ENCODE measurements at places on chromosomes 1 and 21.

DNA sequence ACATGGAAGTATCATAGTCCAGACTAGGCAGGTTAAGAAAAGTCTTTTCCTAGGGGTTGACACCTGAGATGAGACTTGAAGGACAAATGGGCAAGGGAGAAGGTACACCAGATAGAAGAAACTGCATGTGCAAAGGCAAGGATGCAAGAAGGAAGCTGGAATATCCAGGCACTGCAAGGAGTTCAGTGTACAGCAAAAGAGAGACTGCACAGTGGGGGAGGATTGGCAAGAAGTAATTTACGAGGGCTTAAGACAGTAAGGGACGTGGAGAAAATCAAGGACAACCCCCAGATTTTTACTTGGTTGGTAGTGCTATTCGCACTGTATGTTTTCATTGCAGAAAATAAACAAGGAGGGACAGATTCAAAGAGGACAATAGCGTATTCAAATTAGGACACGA is 58.5 kb downstream of the DNM3 start:
- DNase-seq, result no peak

GRCh38 chr1:152107984-152108881 is 7.0 kb downstream of the TCHH start:
- DNase-seq, result no peak

GRCh38 chr1:197632005-197632404 is 143.3 kb downstream of the DENND1B start:
- no peak for DNase-seq

- no peak for DNase-seq
Observed at GRCh38 chr1:19643602-19644394, at the start of gene NBL1. Gene NBL1 (plus strand): TSS chr1:19644311. CDS start chr1:19655031, 10,720 bp downstream.

- DNase-seq, result peak; percentile 46
Observed at GRCh38 chr1:205354259-205355074, 2.3 kb downstream of the KLHDC8A start.

- no peak for DNase-seq
Observed at GRCh38 chr1:19400875-19401534, 84.3 kb downstream of the CAPZB start.

- no peak for DNase-seq
Observed at GRCh38 chr1:153615406-153615805, 719 bp downstream of the S100A14 start.

DNA sequence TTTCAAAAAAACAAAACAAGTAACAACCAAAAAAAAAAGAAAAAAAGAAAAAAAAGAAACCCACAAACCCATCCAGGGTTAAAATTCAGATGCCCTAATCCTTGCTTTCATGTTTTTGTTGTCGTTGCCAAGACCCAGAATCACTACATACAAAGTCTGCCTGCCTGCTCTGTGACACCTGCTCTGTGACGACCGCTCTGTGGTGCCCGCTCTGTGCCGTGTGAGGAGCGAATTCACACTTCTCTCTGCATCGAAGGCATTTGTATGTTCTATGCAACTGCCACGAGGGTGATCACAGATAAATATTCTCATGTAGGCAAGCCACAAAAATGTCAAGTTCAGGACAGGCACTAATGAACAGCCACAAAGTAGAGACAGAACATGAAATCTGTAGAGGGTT is 178.6 kb downstream of the SLC45A1 start:
- no peak for DNase-seq

DNA sequence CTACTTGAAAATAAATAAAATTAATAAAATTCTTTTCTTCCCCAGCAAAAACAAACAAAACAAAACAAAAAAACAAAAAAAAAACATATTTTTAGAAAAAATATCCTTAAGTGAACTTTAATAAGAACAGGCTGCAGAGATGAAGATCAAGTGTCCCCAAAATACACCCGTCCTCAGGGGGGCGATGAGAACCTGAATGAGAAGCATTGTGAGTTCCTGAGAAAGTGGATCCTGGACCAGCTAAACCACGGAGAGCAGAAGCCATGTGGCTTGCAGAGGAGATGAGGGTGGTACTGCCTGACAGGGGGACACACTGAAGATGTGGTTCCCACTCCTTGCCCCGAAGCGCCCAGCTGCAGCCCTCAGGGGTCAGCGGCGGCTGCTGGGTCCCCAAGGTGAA is 89.3 kb downstream of the ITPKB start:
- DNase-seq, result no peak

DNA sequence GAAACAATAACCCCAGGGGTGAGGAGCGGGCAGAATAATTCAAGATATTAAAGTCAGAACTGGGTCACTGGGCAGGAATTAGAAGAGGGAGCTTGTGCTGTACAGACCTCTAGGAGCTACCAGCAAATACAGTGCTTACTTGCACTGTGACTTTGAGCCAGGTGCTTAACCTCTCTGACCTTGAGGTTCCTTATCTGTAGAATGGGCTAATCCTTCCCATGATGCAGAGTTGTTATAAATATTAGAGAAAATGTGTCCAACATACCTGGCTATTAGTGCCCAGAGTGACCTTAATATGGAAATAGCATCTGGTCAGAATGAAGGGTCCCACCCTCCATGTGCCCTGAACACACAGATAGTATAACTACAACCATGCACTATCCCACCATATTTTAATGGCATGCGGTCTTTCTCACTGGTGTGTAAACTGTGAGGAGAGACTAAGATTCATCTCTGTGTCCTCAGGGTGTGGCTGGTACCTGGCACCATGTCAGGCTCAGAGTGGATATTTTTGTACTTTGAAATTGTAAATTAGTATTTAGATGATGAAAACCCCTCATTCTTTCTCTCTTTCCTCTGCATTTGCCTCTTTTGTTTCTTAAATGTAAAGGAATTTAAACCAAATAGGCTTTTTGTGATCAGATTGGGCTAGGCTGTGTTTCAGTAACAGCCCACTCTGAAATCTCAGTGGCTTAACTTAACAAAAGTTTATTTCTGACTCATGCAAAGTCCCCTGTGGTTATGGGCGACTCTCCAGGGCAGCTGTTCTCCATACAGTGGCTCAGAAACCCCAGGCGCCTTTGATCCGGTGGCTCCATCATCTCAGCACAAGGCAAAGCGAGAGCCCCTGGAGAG is 60.0 kb upstream of the ROR1 start:
- DNase-seq, result no peak

- no peak for DNase-seq
Observed at GRCh38 chr1:243561588-243562319, 288.3 kb downstream of the AKT3 start.

DNA sequence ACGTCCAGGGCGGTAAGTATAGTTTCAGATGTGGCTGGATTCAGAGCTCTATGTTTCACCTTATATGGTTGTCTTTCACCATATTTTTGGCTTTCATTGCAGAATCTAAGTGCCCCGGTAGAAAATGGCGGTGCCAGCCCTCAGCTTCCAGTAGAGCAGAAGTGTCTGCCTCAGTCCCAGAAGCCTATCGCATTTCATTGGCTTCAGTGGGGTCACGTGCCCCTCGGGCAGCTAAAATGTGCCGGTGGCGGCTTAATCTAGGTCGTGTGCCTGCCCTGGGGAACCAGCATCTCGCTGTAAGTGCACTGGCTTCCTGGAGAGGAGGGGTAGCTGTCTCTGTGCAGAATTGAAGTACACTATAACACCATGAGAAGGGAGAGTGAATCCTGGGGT is 107.4 kb upstream of the MAGI3 start:
- no peak for DNase-seq

DNA sequence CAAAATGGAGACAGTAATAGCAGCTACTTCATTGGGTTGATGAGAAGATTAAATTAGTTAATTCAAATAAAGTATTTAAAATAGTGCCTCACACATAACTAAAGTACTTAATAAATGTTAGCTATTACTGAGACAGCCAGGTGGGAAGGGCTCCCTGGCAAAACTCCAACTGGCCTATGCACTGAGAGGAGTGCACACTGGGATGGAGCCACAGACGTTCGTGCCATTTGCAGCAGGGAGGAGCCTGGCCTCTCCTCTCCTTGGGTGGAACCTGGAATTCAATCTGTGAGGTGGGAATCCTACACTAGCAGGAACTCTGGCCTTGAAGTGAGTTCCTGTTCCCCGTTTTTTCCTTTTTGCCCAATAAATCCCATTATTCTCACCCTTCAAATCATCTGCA is 28.1 kb downstream of the SLC5A9 start:
- DNase-seq, result no peak

DNA sequence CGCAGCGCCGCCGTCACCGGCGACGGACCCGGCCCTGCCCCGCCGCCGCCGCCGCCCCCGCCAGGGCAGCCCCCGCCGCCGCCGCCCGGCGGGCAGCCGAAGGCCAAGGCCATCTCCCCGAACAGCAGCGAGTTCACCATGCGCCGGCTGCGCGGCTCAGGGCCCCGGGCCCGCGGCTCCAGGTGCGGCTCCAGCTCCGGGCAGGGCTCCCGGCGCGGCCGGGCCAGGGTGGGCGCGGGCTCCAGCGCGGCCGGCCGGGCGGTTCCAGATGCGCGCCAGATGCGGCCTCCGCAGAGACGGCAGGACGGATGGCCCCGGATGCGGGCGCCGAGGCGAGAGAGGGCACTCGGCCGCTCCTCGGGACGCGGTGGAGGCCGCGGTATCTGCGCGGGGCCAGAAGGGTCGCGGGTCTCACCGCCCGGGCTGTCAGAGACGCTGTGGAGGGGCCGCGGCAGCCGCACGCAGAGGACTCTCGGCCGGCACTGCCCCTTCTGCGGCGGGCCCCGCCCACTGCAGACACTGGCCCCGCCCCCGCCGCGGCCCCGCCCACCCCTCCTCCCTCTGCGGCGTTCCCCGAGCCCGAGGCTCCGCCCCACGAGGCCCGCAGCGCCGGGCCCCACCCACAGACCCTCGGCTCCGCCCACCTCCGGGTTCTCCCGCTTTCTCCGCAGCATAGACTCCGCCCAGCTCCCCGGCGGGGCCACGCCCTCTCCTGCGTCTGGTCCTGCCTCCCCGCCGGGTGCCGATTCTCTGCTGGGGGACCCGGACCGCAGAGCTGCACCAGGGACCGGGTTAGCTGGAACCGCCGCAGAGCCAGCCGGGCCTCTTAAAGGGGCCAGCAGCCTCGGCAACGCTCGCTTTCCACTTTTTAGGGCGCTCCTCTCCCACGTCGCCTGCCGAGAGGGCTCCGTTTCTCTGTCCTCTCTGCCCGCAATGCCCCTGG is at the start of gene IFFO2:
IFFO2 (minus strand) TSS at position 484 of the 943 bp plus-strand sequence; CDS start at position 140, 344 bp downstream.
- peak; percentile 95 for DNase-seq

GRCh38 chr21:24903994-24904635 is 703.2 kb downstream of the MRPL39 start:
- DNase-seq, result no peak

DNA sequence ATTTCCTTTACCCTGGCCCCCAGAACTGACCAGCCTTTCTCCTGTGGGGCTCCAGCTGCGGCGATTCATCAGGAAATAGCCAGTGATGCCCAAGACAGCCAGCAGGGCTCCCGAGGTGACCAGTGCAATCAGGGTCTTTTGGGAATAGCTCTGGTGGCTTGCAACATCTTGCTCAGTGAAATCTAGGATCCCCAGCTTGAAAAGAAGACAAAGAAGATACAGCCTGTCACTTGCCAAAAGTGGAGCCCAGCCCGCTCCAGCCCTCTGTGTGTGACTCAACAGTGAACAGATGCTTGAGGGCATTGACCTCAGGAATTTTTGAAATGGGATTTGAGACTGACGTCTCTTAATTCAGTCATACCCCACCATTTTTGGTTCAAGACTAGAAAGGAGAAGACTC is 22.3 kb downstream of the CD34 start:
- DNase-seq, result no peak

DNA sequence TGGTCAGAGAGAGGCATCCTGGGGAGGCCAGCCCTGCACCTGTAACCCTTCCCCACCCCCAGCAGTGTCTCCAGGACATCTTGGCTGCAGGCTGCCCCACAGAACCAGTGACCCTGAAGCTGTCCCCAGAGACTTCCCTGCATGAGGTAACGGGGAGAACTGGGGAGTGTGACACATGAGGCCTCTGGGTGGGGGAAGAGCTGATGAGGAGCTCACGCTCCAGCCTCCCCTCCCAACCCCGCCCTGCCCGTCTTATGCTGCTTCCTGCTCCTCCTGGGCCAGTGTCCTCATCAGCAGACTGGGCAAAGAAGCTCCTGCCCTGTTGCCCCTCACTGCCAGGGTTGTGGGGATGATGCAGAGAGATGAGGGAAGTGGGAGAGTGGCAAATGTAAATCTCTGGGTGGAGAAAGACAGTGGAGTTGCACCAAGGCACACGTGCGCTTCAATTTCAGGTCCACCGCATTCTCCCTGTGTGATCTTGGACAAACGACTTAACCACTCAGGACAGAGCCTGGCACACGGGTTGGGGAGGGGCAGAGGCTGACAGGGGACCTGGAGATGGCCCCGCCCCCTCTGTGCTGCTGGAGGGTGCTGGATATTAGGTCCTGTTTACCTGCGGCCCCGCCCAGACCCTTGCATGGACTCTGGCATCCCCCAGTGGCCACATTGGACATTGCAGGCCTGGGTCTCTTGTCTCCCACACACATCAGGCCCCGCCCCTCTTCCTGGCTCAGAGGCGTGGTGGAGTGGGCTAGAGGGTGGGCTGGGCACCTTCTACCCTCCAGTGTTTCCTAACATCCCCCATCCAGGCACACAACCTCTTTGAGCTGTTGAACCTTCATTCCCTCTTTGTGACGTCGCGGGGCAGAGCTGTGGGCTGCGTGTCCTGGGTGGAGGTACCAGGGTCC is 12.3 kb downstream of the CLCNKB start:
- peak; percentile 84 for DNase-seq

DNA sequence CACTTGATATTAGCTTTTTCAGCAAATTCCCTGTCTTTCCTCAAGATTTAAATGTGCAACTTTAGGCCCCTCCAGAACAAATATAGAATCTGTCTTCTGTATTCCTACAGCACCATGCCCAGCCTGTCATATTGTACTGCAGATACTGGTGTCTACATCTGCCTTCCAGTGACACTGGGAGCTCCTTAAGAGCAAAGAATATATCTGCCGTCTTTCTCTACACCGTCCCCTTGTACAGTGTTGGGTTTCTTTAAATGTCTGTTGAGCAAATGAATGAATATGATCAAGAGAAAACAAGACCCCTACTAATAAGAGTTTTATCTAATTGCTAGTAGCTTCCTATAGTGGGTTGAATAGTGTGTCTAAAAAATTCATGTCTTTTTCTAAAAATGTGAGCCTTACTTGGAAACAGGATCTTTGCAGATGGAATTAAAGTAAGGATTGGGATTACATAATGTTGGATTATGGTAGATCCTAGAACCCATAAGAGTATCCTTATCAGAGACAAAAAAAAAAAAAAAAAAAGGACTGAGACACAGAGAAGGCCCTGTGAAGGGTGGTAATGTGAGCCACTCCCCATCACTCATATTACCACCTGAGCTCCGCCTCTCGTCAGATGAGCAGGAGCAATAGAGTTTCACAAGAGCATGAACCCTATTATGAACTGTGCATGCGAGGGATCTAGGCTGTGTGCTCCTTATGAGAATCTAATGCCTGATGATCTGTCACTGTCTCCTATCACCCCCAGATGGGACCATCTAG is 128.6 kb downstream of the FAF1 start:
- no peak for DNase-seq

- no peak for DNase-seq
Observed at GRCh38 chr21:28391938-28392849, 600.5 kb downstream of the LTN1 start.

DNA sequence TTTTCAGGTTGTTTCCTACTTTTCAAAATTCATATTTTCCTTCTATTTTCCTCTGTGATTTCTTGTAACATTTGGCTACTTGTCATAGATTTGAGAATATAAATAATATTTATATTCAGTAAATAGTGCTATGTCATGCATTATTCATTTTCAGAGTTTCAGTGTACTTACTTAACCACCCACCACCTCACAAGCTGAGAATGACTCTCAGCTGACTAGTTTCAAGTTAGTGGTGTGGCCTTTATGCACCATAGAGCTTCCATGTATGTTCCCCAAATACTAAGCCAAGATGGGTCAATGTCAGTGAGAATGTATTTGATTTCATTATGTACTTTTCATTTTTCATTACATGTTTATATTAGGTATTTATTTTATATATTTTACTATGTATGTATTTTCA is 56.9 kb upstream of the RGS1 start:
- no peak for DNase-seq
